ENCODE measurements at places on chromosomes 16 and 17.
A peak's percentile ranks its signal among the peaks of the same experiment; 100 is the strongest.

- no peak for DNase-seq
Measured at GRCh38 chr17:81454473-81454872, 58.1 kb downstream of the ACTG1 start.

DNA sequence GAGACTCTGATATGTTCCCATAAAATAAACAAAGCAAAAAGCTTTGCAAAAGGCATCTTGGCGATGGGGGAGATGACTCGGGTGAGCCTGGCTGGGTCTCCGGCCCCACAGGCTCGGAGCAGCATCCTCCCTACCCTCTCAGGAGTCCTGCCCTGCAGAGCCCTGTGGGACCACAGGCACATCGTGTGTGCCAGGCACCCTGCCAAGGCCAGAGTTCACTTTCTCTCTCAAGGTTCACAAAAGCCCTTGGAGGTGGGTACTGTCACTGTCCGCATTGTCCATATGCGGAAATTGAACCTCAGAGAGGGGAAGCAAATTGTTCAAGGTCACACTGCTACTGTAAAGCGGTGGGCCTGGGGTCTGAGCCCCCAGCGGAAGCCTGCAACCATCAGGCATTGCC, 48.5 kb downstream of the CRISPLD2 start:
- no peak for DNase-seq

DNA sequence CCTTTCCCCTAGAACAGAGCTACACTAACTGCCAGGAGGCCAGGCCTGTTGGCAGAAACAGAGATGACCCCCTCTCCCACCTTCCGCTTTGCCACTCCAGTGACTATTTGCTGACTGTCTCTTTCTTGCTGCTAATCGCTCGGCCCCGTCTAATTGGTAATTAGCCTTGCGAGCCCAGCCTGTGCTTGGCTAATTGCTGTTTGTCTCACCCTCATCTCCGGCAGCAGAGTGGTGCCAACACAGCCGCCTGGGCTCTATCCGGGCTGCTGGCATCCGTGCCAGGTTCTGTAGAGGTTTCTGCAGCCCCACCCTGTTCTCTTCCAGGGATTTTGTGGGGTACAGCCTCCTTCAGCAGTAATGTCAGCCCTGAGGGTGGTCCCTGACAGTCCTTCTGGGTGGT, 27.4 kb upstream of the PHB1 start:
- DNase-seq, result peak; percentile 59

DNA sequence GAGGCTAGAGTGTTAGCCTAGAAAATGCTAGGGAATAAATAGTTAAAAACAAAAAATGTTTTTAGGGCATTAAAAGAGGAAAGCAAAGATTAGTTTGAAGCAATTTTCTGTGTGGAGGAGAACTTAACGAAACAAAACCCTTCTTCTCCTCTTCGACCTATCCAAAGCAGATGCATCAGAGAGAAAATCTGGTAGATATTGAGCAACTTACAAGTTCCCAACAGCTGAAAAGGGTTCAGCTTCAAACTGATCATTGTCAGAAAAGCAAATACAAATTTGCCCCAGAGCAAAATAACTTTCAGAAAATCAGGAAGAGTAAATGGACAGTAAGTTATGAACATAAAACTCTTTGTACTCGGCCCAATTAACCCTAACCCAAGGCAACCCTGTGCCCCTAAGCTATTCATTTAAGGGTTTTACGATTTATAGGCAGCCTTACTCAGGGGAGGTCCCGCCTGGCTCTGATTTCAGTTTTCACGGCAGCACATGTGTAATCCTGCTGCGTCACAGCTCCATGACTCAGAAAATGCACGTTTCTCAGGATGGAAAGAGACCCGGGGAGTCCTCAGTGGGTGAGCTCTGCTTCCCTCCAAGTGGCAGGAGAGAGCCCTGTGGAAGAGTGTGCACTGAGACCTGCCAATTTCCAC, 405.7 kb upstream of the SALL1 start:
- DNase-seq, result peak; percentile 65

DNA sequence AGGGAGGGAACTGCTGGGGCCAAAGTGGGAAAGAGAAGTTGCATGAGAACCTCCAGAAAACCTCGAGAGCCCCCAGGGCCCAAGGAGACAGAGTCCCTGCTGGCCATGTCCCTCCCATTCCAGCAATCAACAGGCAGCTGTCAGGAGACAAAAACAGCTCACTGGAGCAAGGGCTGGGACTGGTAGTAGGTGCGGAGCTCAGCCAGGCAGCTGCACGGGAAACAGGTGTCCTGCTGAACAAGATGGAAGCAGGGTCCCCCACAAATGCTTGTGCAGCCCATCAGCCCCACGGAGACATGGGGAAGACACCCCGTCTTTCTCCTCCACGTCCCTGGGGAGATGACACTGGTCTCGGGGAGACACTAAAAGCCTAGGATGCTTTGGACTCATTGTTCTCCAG, 34.5 kb downstream of the SDK2 start:
- no peak for DNase-seq

- no peak for DNase-seq
Measured at GRCh38 chr17:29138971-29139691, 41.1 kb downstream of the MYO18A start.

- no peak for DNase-seq
Measured at GRCh38 chr17:67126983-67127382, 82.6 kb downstream of the CACNG1 start.

- DNase-seq, result no peak
Measured at GRCh38 chr16:68425498-68426346, 22.6 kb downstream of the SMPD3 start.

GRCh38 chr17:40335620-40336019, 26.6 kb downstream of the RARA start:
- no peak for DNase-seq
